ENCODE measurements at places on chromosomes 16 and 17.

- no peak for DNase-seq
Measured at GRCh38 chr16:53404959-53405358, 29.3 kb upstream of the RBL2 start.

DNA sequence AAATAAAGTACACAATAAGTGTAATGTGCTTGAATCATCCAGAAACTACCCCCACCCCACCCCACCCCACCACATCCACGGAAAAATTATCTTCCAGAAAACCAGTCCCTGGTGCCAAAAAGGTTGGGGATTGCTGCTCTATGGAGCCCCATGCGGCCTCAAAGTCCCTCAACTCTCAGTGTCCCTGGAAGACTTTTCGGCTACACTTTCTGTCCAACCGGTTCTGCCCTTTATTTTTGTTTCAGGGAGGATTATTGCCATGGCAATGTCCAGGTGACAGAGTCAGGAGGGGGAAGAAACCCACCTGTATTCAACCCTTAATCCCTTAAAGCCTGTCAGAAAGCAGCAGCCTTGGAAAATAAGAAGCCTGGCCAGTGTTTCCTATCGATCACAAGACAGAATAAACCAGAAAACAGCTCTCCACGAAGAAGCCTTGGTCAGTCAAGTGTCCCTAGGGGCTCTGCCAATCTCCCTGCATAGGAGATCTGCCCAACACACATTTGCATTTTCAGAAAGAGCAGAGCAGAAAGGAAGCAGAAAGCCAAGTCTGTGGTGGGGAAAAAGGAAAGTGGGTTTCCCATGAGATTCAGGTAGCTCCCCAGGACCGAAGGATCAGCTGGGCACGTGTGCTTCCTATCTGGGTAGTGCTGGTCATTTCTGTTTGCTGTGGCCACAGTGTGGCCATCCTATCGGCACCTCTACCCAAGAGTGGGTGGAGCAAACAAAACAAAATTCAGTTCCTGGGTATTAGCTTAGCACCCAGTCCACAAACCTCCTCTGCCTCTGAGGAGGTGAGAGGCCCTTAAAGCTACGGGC is 342.7 kb downstream of the SOX9 start:
- no peak for DNase-seq

DNA sequence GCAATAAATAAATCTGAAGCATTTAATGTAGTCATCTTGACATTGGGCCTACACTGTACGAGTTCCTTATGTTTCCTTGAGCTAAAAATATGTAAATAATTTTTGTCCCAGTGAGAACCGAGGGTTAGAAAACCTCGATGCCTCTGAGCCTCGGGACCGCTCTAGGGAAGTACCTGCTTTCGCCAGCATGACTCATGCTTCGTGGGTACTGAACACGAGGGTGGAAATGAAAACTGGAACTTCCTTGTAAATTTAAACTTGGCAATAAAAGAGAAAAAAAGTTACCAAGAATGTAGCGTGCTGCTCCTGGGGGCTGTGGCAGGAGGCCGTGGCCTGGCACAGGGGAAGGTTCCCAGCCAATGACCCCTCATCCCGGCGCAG is 74.1 kb downstream of the SOCS1 start:
- no peak for DNase-seq

GRCh38 chr16:88045820-88046303 is 94.6 kb downstream of the BANP start:
- DNase-seq, result no peak

DNA sequence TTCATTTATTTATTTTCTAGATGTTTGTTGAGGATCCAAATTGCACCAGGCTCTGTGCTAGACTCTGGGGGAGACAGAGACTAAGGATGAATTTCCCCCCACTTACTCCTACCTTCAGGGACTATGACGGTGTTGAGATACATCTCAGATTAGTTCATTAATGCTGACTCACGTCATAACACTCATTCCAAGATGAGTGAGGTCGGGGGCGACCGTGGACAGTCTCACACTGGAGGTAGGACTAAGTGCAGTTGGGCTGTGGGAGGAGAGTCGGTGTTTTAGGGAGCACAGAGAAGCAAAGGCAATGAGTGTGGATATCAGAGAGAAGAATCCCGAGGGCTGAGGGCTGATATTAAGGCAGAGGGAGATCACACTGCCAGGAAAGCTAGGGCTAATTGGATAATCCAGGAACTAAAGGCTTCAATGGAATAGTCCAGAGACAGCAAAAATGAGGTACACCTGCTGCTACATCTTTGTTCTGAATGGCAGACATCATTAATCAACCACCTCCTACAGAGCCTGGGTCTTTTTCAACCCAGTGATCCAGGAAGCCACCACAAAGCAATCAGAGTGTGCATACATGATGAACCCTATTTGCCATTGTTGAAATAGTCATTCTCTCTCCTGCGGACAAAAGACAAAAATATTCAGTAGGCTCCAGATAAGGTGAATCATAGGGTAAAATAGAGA is 38.6 kb upstream of the CACNG4 start:
- DNase-seq, result no peak

- DNase-seq, result no peak
Measured at GRCh38 chr16:89599451-89599858, 14.0 kb upstream of the DPEP1 start.

GRCh38 chr16:68289621-68290329 is 21.0 kb downstream of the SLC7A6OS start:
- peak; percentile 23 for DNase-seq

DNA sequence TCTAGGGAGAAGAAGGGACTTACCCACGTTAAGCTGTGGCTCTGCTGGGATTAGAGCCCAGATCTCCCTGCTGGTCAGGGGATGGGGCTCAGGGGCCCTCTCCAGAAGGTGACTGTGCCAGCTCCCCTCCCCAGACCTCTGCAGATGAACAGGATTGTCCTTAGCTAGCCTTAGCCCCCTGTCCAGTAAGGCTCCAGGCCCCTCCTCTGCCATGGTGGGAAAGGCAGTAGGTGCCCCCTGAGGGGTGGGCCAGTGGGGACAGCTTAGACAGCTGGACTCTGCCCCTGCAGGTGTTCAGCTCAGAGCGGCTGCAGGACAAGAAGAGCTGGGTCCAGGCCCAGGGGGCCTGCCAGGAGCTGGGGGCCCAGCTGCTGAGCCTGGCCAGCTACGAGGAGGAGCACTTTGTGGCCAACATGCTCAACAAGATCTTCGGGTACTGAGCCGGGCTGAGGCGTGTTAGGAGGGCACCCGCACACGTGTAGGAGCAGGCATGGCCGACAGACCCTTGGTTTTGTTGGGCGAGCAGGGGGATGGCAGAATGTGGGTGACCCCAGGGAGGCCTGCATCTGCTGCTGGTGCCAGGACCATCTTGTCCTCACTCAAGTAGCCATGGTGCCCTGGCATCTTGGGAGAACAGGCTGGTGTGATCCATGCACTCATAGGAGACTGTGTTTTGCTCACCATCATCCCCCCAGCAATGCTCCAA is 50.9 kb downstream of the MRC2 start:
- DNase-seq, result no peak

DNA sequence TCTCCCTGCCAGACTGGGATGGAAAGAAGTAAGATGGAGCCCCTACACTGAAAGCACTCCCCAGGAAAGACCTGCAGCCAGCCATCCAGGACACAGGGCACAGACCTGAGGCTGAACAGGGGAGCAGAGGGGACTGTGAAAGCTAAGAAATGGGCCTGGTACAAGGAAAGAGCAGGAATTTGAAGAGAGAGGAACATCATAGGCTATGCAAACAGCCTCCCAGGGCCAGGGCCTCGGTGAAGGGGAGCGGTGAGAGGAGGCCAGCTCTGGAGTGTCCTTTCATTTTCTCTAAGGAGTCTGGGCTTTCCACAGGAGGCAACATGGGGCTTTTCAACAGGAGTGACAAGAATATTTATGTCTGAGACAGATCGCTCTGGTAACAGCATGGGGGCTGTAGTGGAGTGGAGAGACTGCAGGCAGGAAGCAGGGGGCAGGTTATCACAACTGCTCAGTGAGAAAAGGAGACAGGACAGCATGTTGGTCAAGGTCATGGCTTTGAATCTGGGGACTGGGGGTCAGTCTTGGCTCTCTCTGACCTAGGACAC is 50.1 kb downstream of the TOM1L2 start:
- no peak for DNase-seq

DNA sequence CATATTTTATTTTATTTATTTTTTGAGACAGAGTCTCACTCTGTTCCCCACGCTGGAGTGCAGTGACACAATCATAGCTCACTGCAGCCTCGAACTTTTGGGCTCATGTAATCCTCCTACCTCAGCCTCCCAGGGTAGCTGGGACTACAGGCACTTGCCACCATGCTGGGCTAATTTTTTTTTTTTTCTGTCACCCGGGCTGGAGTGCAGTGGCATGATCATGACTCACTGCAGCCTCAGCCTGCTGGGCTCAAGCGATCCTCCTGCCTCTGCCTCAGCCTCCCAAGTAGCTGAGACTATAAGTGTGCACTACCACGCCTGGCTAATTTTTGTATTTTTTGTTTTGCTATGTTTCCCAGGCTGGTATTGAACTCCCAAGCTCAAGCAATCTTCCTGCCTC is 17.1 kb downstream of the UNC45B start:
- DNase-seq, result no peak

Data from AG09309 (cell line).